Occipital lobe (tissue), 3 donors: ENCODE measurements at places on chromosomes 12 and 14.

- no peak for DNase-seq
Measured at GRCh38 chr12:89575374-89575773, 49.5 kb upstream of the POC1B start.

- DNase-seq: no peak
Measured at GRCh38 chr14:102588821-102589220, 3.6 kb upstream of the RCOR1 start.

GRCh38 chr14:69046476-69046860 is 67.4 kb upstream of the ACTN1 start:
- no peak for DNase-seq

DNA sequence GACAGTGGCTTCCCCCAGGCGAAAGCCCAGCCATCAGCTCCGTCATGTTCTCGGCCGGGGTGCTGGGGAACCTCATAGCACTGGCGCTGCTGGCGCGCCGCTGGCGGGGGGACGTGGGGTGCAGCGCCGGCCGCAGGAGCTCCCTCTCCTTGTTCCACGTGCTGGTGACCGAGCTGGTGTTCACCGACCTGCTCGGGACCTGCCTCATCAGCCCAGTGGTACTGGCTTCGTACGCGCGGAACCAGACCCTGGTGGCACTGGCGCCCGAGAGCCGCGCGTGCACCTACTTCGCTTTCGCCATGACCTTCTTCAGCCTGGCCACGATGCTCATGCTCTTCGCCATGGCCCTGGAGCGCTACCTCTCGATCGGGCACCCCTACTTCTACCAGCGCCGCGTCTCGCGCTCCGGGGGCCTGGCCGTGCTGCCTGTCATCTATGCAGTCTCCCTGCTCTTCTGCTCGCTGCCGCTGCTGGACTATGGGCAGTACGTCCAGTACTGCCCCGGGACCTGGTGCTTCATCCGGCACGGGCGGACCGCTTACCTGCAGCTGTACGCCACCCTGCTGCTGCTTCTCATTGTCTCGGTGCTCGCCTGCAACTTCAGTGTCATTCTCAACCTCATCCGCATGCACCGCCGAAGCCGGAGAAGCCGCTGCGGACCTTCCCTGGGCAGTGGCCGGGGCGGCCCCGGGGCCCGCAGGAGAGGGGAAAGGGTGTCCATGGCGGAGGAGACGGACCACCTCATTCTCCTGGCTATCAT is 663 bp downstream of the PTGER2 start:
- DNase-seq: peak; percentile 7

DNA sequence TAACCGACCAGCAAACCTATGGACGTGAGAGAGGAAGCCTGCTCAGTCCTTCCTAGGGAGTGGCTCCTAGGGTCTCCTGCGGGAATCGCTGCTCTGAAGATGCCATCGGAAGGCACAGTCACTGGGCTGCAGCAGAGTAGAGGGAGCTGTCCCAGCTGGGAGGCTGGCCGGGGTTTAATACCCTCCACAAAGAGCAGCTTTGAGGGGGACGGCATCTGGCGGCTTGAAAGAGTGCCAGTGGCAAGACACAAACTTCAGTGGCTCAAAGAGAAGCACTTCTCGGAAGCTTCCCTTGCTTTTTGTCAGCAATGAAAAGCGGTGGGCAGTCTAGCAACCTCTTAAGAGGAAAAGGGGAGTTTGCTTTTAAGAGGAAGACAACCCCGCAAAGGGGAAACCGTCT is 114.6 kb downstream of the TMEM132C start:
- DNase-seq: peak; percentile 48

- no peak for DNase-seq
Measured at GRCh38 chr12:62288328-62288727, 28.1 kb downstream of the USP15 start.
